ENCODE measurements at places on chromosomes 2 and 18. TPM values are rescaled to one million over a fixed set of nuclear protein-coding genes. Genes with fewer than 3 reads are reported as not detected.

DNA sequence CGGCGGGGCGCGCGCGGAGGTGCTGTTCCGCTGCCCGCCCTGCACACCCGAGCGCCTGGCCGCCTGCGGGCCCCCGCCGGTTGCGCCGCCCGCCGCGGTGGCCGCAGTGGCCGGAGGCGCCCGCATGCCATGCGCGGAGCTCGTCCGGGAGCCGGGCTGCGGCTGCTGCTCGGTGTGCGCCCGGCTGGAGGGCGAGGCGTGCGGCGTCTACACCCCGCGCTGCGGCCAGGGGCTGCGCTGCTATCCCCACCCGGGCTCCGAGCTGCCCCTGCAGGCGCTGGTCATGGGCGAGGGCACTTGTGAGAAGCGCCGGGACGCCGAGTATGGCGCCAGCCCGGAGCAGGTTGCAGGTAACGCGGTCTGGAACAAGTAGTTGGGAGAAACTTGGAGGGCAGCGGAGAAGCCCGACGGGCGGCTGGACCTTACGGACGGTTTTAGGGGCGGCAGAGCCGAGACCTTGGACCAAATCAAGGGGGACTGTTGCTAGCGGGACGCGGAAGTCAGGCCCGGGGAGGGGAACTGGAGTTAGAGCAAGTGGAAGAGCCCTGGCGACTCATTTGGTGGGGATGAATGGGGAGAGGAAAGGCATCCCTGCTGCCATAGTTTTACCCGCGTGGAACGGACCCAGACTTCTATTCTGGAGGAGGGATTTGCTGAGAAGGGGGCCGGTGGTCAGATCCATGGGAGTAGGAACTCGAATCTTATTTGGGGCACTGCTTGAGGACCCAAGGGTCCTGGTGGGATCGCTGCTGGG is 573 bp downstream of the IGFBP2 start:
- peak overlapping the region; percentile 76 for H3K4me3 ChIP-seq
- peaks cover 23% of the 10 kb centered on the region for H3K4me1 ChIP-seq
- H3K36me3 ChIP-seq, result no peaks in the 10 kb centered on the region
- H3K27me3 ChIP-seq, result peaks cover 53% of the 10 kb centered on the region

DNA sequence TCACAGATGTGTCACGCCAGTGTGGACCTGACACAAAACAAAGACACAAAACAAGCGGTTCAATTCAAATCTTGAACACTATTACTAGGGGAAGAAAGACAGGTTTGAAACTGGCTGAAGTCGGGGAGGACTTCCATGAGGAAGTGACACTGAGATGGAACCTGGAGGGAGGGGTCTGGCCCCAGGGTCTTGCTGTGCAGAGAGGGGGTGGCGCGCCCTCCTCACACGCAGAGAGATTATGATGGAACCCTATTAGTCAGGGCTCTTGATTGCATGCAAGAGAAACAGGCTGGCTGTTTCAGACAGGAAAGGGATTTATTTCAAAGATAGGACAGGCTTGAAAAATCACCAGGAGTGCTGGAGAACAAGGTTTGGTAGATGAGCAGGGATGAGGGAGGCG is 363.6 kb upstream of the HS6ST1 start:
- no peaks in the 10 kb centered on the region for H3K27me3 ChIP-seq
- H3K4me1 ChIP-seq, result peaks cover 3% of the 10 kb centered on the region

- H3K27ac ChIP-seq, result peak overlapping the region; percentile 94
- DNase-seq, result peak; percentile 67
- no peaks in the 10 kb centered on the region for H3K27me3 ChIP-seq
- H3K4me1 ChIP-seq, result peaks cover 39% of the 10 kb centered on the region
Measured at GRCh38 chr18:51196118-51196810, 1.2 kb downstream of the MEX3C start.

DNA sequence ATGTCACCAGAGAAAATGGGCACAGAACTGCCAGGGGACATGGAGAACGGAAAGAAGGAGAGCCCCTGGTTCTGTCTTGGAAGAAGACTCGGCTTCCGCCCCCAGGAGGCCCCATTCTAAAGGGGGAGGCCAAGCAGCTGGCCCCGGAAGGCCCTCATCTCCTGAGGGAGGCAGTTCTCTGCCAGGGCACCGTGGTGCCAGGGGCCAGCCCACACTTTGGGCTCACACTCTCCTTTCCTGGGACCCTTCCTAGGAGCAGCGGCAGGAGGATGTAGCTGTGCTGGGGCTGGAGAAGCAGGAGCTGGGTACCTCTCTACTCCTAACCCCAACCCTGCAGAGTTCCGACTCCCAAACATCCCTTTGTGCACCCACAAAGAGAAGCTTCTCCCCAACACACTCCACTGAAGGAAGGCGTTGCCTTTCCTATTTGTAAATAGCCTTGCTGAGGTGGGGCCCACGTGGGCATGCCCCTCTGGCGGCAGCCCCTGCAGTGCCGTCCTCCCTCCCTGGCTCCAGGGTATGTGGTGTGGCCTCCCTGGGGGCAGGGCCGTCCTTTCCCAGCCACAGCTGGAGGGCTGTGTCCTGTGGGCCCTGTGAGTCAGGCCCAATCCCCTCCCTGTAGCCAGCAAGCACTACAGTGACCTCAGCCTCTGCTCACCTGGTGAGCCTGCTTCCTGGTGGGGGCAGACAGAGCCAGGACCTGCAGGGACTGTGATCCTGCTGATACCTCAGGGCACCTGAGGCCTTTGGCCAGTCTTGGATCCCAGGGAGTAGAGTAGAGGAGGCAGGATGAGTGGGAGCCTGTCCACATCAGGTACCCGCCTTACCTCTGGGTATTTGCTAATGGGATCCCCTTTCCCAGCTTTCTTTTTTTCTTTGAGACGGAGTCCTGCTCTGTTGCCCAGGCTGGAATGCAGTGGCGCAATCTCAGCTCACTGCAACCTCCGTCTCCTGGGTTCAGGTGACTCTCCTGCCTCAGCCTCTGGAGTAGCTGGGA is 26.6 kb downstream of the ZFP36L2 start:
- peaks cover 37% of the 10 kb centered on the region for H3K4me1 ChIP-seq
- H3K27me3 ChIP-seq, result no peaks in the 10 kb centered on the region
- H3K27ac ChIP-seq, result no peak overlapping the region
- DNase-seq, result no peak

The RAB12 gene
- 12.8 TPM for total RNA-seq

DNA sequence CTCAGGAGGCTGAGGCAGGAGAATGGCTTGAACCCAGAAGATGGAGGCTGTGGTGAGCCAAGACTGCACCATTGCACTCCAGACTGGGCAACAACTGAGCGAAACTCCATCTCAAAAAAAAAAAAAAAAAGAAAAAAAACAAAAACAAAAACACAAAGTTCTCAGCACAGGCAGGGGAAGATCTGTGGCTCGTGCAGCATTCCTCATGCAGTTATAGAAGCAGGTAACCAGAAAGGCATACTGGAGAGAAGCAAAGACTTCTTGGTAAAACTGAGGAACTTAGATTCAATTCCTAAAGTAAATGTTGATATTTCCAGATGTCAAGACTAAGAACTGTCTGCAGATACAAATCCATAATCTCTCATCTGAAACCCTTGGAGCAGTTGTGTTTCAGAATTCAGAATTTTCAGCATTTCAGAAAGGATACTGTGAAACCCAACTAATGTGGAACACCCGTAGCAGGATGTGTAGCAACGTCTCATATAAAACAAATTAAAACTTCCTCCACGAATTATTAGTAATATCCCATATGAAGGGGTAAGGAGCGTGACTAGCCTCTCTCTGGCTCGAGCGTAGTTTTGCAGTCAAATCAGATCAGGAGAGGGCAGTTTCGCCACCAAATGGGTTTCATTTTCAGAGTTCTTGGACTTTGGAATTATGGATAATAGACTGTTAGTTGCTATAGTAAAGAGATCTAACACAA is 13.2 kb upstream of the SLC25A52 start:
- H3K4me3 ChIP-seq, result no peak overlapping the region
- H3K27ac ChIP-seq, result no peak overlapping the region
- DNase-seq, result no peak
- H3K4me1 ChIP-seq, result no peaks in the 10 kb centered on the region
- H3K27me3 ChIP-seq, result peaks cover 4% of the 10 kb centered on the region
- no peaks in the 10 kb centered on the region for H3K36me3 ChIP-seq

DNA sequence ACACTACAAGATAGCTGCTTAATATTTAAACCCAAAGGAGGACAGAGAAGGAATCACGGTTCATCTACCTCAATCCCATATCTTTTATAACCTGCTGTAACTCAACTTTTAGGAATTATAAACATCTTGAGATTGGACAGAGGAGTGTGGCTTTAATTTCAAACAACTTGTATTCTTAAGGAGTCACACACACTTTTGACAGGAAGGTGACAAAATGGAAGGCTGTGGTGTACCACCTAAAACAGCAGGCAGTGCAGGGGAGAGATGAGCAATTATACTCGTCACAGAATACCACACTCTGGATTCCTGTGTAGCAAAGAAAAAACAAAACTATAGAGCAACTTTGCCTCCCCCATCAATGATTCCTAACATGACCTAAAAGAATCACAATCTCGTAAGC is 194.8 kb downstream of the ZEB2 start:
- peaks cover 32% of the 10 kb centered on the region for H3K36me3 ChIP-seq
- no peaks in the 10 kb centered on the region for H3K27me3 ChIP-seq
- DNase-seq, result peak; percentile 79

DNA sequence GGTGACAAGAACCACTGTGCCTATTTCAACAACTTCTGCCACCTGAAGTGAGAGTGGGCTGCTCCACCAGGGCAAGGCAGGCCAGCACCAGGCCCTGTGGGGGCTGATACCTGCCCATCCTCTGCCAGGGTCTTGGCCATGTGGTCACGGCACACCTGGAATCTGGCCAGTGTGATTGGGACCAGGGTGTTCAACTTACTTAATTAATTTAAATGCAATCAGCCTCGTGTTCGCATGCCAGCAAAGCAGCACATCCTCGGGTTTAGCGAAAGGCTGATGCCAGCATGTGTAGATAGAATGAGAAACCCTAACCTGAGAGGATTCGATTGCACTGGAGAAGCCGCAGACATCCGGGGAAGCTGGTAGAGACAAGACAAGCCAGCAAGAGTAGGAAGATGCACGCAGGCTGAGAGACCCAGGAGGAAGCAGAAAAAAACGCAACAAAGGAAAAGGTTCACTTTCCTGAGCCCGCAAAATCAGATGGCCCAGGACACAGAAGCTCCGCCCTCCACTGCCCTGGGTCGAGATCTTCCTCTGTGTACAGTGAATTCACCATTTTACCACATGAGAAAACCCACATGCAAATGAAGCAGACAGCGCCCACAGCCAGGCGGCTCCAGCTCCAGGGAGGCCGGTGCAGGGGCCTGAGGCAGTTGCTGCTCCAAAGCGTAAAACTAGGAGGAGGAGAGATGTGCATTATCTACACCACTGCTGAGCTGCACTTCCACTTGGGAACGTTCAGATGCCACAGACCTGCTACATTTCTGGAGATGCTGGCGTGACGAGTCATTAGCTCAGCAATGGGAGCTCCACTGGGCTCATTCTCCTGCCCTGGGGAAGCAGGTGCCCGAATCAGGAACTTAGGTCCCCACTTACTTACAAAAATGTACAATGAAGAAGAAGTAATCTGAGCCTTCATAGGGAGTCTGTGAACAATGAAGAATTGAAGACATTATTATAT is 92.1 kb downstream of the TMEM18 start:
- H3K27ac ChIP-seq, result peak overlapping the region; percentile 4
- peaks cover 7% of the 10 kb centered on the region for H3K27me3 ChIP-seq
- peak; percentile 65 for DNase-seq
- peaks cover 12% of the 10 kb centered on the region for H3K4me1 ChIP-seq
- no peaks in the 10 kb centered on the region for H3K36me3 ChIP-seq

GRCh38 chr2:20579866-20580265 is 71.0 kb downstream of the HS1BP3 start:
- no peak for DNase-seq
- H3K27ac ChIP-seq, result no peak overlapping the region
- peaks cover 15% of the 10 kb centered on the region for H3K4me1 ChIP-seq
- H3K27me3 ChIP-seq, result peaks cover 2% of the 10 kb centered on the region
- peaks cover 2% of the 10 kb centered on the region for H3K36me3 ChIP-seq

- H3K4me3 ChIP-seq, result no peak overlapping the region
- no peaks in the 10 kb centered on the region for H3K36me3 ChIP-seq
- no peak overlapping the region for H3K27ac ChIP-seq
- H3K4me1 ChIP-seq, result no peaks in the 10 kb centered on the region
- no peak for DNase-seq
Measured at GRCh38 chr18:80183273-80184050, 63.9 kb downstream of the PARD6G start.

DNA sequence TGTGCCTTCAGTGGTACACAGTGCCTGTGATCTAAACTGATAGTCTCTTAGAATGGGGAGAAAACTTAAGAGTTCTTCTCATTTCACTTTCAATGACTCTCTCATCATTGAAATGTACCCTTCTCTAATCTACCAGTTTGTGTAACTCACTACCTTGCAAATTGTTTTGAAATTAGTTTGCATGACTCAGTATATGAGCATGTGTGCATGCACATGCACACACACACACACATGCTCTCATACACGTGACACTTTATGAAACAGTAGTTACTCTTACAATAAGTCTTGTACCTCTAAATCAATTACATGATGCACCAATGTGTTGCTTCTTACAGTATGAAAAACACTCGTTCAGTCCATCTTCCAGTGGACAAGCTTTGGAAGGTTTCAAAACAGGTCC is 10.6 kb downstream of the LYPD6B start:
- H3K27me3 ChIP-seq, result peaks cover 8% of the 10 kb centered on the region
- H3K4me1 ChIP-seq, result no peaks in the 10 kb centered on the region
- no peak overlapping the region for H3K27ac ChIP-seq
- no peak overlapping the region for H3K4me3 ChIP-seq

DNA sequence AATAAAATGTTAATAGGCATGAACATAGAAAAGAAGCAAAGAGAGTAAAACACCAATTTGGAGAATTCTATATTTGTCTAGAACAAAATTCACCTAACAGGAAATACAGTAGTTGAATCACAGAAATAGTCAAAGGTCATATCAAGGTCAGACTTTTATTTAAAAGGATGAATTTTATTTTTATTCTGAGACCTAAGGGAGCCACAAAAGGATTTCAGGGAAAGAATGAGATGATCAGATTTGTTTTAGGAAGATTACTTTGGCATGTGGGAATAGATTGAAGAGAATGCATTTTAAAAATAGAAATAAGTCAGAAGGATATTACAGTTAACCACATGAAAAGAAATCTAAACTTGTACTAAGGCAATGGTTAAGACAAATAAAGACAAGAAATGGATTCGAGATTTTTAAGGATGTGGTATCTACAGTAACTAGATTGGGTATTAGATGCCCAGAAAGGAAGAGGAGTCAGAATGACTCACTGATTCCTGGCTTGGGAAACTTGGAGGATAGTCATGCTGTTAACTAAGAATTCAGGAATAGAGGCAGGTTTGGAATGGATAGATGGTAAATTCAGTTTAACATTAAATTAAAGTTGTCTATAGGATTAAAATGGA is 56.0 kb downstream of the METTL4 start:
- no peaks in the 10 kb centered on the region for H3K27me3 ChIP-seq
- peaks cover 1% of the 10 kb centered on the region for H3K36me3 ChIP-seq
- no peak overlapping the region for H3K4me3 ChIP-seq
- no peak for DNase-seq

DNA sequence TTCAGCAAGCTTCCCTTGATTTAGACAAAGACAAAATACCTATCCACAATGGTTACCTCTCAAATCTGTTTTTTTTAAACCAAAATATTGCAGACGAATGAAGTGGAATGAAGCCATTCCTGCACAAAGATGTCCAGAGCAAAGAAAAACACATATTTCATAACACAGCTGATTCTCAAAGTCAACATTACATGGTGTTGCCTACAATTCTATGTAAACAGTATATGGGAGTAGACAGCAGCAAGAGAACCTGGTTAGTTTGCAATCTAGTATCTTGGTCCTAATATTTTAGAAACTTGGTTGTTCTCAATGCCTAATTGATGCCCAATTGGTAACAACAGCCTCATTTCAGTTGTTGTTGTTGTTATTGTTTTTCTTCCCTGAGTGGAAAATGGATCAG is 1240.9 kb upstream of the CHAC2 start:
- H3K36me3 ChIP-seq, result no peaks in the 10 kb centered on the region
- no peak overlapping the region for H3K4me3 ChIP-seq
- no peak overlapping the region for H3K27ac ChIP-seq
- no peak for DNase-seq
- H3K4me1 ChIP-seq, result no peaks in the 10 kb centered on the region

The RAX gene
- not detected for total RNA-seq

The PDE1A gene
- total RNA-seq, result not detected

The NEURL3 gene
- 0.33 TPM for total RNA-seq

The KLHL30 gene
- total RNA-seq, result not detected

All from activated CD4-positive, alpha-beta T cell treated with anti-CD3 and anti-CD28 coated beads for 36 hours (primary cell).